ENCODE measurements at places on chromosomes 16 and 17.

- no peak for DNase-seq
These were observed 935 bp downstream of the USP32 start for GRCh38 chr17:60390925-60391470.

DNA sequence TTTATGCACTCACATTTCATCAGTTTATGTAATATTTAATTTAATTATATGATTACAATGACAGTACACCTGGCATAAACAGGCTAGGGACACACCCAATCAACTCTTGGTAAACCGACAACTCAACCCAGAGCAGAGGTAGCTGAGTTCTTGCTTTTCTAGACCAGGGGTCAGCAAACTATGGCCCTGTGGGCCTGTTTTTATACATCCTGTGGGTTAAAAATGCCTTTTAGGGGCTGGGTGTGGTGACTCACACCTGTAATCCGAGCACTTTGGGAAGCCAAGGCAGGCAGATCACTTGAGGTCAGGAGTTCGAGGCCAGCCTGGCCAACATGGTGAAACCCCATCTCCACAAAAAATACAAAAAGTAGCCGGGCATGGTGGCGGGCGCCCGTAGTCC lies 99.2 kb upstream of the TMEM97 start:
- DNase-seq = no peak

DNA sequence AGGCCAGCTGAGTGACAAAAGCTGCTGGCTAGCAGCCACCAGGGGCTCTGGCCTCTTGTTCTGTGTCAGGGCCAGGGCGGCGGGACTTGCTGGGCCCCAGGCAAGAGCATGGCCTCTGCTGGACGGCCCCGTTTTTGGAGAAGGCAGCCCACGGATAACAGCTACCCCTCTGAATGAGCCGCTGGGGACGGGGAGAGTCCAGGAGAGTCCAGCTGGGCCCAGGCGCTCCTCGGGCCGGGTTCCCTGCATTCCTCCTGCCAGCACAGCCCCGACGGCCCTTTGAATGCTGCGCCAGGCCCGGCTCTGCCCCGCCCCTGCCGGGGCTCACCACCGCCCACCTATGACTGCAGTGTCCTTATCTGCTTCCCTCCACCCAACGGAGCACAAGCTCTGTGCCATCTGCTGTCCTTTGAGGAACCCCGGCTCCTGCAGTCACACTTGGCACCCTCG lies 33.4 kb downstream of the SLC7A5 start:
- no peak for DNase-seq

GRCh38 chr17:28807925-28808634 lies 34.5 kb downstream of the FAM222B start:
- no peak for DNase-seq

GRCh38 chr16:63578791-63579190 lies 1542.6 kb upstream of the CDH8 start:
- no peak for DNase-seq

DNA sequence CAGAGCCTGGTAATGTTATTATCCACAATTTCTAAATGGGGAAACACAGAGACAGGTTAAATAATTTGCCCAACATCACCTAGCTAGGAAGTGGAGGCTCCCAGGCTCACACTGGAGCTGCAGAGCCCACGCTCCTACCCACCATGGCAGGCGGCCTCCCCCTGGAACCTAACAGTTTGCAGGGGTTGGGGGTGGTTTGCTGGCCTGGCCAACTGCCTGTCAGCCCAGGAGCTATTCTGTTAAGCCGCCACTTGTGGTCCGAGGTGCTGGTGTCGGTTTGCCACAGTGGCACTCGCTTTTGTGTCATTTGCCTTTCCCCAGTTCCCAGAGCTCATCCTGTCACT lies 3.6 kb downstream of the PRCD start:
- no peak for DNase-seq

DNA sequence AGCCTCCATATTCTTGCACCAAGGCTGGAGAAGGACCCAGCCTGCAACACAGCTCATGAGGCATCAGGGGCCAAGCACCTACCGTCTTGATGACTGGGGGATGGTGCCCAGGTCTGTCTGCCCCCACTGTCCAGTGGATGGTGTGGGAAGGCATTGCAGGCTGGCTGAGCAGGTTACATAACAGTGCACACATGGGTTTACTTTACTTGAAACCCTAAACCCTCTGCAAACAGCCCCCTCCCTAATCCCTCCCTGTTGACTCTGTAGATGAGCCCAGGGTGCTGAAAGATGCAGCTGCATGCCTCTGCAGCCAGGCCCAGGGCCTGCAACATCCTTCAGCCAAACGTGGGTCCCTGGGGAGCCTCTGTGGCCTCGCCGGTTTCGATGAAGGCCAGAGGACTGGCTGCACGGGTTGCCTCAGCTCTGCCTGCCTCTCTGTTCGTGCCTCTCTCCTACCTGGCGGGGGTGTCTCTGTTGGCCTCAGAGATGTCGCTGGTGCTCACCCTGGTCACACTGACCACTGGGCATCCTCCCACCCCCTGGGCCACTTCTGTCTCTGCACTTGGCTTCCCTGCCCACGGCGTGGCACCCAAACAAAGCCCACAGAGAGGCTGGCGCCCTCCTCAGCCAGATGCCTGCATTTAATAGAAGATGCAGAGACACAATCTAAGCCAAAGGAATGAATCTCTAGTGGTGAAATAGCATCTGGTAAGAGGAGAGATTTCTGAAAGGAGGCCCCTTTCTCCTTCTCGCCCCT lies 95.1 kb downstream of the METRNL start:
- no peak for DNase-seq

- no peak for DNase-seq
These were observed 14.8 kb downstream of the CHAD start for GRCh38 chr17:50453901-50454300.

DNA sequence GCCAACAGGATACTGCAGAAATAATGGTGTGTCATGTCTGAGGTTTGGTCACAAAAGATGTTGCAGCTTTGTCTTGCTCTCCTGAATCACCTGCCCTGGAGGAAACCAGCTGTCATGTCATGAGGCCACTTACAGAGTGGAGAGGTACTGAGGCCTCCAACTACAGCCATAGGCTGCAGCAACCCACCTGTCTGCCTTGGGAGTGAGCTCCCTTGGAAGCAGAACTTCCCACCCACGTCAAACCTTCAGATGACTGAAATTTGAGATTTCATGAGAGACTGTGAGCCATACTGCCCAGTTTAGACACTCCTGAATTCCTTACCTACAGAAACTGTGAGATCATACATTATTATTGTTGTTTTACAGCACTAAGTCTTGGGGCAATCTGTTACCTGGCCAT lies 475.9 kb downstream of the HS3ST3B1 start:
- DNase-seq = no peak

DNA sequence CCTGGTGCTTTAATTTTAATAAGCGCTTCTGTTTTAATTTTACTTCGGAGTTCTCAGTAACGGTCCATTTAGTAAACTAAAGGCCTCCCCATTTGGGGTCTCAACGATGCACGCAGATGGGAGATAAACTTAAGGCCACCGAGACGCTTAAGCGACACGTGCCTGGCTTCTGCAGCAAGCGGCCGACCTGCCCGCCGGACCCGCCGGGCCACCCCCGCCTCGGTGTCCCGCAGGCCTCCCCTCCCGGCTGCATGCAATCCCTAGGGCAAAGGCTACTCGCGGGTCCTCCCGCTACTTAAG lies 592 bp downstream of the GCSH start:
- no peak for DNase-seq

- DNase-seq = no peak
These were observed 332.7 kb downstream of the ZFHX3 start for GRCh38 chr16:72715267-72715666.

GRCh38 chr17:41718287-41718645 lies 6.1 kb downstream of the GAST start:
- DNase-seq = no peak

- DNase-seq = no peak
These were observed 139.0 kb upstream of the PLCG2 start for GRCh38 chr16:81639931-81640680.

DNA sequence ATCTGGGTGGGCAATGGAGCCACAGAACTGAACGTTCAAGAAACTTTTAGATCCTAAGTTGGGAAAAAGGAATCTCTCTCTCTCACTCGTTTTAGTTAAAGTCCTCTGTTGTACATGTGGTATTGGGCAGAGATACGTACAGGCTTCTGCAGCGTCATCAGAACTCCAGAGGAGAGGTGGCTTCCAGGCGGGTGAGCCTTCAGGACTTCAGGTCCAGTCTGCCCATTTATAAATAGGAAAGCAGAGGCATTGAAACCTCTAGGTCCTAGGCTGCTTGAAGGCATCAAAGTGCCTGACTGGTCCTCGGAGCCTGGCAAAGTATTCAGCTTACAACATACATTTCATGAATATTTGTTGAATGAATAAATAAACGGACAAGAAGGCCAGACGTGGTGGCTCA lies 8.1 kb upstream of the TNFRSF13B start:
- DNase-seq = no peak

DNA sequence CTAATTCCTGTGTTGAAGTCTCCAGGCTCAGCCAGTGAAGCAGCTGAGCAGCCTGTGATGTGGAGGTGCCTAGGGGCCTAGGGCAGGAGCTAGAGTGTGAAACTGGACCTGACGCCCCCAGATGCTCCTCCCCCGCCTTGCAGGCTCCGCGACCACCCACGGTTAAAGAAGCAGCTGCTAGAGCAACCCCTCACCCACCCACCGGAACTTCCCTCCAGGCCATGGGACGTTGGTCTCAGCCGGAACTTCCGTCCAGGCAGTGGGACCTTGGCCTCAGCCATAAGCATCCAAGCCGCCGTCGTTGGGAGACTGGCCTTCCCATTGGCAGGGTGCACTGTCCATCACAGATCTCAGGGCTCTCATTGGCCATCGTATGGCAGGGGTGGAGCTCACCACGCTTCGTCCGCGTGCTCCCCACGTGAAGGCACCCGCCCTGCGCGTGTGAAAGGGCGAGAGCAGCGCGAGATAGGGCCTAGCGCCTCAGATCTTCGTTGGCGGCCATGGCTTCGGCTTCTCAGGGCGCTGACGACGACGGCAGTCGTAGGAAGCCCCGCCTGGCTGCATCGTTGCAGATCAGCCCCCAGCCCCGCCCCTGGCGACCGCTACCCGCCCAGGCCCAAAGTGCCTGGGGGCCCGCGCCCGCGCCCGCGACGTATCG lies at the start of gene ADAD2:
TSS of gene ADAD2 (plus strand) at position 427 of the 658 bp plus-strand sequence. CDS start at position 501, 74 bp downstream.
- DNase-seq = no peak

DNA sequence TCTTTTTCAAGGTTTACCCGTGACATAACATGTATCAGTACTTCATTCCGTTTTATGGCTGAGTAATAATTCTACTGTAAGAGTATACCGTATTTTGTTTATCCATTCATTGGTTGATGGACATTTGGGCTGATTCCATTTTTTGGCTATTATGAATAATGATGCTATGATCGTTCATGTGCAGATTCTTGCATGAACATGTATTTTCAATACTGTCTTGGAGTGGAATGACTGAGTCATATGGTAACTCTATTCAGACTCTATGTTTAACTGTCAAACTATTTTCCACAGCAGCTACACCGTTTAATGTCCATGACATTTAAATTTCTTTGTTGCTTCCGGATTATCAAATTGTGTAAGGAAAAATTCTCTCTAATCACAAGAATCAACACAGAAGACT lies 17.9 kb downstream of the BFAR start:
- DNase-seq = no peak

GRCh38 chr16:57379579-57379978 lies 7.3 kb downstream of the CX3CL1 start:
- DNase-seq = no peak

- DNase-seq = no peak
These were observed 8.9 kb upstream of the GALK1 start for GRCh38 chr17:75773808-75774470.

DNA sequence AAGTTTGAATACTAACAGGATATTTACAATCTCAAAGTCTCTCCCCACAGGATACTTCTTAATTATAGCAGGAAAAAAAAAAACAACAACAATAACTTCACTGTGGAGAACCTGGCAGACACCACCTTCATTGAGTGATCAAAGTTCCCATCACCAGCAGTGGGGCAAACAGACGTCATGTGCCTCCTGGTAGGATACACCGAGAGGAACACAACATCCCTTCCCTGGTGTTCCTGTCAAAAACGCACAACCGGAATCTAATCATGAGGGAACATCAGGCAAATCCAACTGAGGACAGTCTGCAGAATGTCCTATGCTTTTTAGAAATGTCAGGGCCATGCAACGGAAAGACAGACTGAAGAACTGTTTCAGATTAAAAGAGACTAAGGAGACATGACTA lies 80.0 kb downstream of the ZFHX3 start:
- DNase-seq = no peak

- no peak for DNase-seq
These were observed 101.5 kb upstream of the ZNF750 start for GRCh38 chr17:82941021-82942001.

GRCh38 chr16:56013962-56014552 lies 138.9 kb upstream of the CES5A start:
- peak; percentile 20 for DNase-seq

DNA sequence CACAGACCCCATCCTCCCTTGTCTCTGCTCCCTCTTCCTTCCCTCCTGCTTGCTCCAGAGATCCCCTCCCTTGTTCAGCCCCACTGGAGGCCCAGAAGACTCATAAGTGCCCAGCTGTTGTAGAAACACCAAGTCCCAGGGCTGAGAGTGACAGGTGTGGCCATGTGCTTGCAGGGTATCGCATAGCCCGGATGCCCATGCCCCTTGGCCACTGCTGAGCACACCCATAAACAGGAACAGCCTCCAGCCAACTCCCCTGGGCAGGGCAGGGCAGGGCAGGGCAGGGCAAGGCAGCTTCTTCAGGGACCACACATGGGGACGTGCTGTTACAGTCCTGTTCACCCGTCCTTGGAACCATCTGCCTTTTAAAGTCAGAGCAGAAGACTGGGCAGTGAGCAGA lies 2.0 kb downstream of the CACNG1 start:
- no peak for DNase-seq

- no peak for DNase-seq
These were observed 5.3 kb downstream of the MNT start for GRCh38 chr17:2395258-2396181.

DNA sequence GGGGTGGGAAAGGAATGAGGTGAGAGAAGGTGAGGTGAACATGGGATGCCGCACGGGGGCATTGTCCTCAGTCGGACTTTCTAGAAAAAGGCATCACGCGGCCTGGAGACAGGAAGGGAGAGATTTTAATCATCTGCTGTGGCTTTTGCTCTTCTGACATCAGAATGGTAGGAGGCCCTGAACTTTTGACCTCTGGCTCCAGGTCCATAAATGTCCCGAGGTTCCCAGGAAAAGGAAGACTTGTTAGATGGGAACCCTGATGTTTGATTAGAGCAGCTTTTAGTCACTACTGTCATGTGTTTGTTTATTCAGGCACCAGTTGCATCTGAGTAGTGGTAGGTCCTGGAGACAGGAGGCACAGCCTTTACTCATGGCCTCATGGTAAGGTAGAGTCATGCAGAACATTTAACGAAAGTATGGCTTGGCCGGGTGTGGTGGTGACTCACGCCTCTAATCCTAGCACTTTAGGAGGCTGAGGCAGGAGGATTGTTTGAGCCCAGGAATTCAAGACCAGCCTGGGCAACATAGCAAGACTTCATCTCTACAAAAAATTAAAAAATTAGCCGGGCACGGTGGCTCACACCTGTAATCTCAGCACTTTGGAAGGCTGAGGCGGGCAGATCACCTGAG lies 203.1 kb downstream of the MSI2 start:
- no peak for DNase-seq

GRCh38 chr16:17432901-17433576 lies 37.7 kb downstream of the XYLT1 start:
- DNase-seq = no peak

DNA sequence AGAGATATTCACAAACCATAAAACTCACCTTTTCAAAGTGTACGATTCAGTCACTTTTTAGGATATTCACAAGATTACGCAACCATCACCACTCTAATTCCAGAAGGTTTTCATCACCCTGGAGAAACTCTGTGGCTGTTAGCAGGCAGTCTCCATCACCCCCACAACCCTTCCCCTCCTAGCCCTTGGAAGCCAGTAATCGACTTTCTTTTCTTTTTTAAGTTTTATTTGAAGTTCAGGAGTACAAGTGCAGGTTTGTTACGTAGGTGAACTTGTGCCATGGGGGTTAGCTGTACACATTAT lies 363.5 kb downstream of the CPPED1 start:
- DNase-seq = no peak
